ENCODE measurements at places on chromosomes 3 and 15.

DNA sequence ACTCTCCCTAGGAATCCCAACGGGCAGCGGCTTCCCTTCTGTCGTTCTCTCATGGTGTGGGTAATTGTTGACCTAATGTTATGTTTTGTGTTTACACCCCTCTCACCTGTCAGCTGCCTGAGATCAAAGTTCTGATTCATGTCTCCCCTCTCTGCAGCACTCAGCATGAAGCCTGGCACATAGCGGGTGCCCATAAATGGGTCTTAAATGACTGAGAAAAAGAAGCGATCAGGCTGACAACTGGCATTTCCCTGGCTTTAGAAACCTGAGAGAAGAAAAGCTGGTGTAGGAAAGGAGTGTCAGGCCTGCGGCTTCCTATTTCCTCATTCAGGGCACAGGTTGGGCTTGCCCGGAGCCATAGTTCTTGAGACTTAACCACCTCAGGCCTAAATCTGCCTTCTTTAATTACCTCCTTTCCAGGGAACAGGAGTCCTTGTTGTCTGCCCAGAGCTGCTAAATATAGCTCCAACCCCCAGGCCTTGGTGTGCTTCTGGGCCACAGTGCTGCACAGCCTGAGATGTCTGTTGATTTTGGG, 31.8 kb downstream of the LPP start:
- no peak for DNase-seq

DNA sequence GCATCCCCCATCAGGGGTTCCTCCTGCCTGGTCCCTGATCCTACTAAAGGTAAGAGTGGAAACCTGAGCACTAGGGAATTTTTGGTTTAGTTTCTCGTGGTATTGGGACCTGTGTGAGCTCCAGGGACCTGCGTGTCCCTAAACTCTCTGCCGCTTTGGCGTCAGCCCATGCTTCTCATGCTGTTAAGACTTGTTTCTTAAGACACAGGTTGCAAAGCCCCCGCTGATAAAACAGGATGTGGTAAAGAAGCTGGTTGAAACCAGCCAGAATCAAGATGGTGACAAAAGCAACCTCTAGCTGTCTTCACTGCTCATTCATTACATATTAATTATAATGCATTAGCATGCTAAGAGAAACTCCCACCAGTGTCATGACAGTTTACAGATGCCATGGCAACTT, 64.6 kb downstream of the LYZL4 start:
- no peak for DNase-seq

- peak; percentile 10 for DNase-seq
Measured at GRCh38 chr15:80275961-80276360, 23.9 kb upstream of the CTXND1 start.

DNA sequence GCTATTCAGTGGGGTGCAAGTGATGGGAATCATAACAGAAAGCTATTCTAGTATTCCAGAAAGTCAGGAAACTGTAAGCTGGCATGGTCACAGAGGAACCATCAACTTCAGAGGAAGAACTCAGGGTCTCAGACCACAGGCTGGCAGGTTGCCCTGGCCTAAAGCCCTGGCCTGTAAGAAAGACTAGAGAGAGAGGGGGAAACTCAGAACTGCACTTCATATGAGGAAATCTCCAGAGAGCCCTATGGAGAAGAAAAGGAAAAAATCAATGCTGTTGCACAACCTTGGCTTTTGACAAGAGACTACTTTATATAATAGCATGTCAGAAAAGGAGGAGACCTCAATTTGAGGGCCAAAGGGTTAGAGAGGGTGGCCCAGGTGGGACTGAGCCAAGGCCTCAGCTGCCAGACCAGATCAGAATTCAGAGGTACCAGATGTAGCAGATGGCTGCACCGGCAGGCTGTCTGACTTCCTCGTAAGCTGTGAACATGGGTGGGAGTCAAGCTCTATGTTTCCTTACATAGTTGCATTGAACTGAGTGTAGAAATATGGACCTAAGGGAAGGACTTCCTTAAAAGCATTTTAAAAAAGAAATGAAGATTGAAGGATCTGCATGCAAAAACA, 333.8 kb downstream of the PDCD6IP start:
- no peak for DNase-seq

DNA sequence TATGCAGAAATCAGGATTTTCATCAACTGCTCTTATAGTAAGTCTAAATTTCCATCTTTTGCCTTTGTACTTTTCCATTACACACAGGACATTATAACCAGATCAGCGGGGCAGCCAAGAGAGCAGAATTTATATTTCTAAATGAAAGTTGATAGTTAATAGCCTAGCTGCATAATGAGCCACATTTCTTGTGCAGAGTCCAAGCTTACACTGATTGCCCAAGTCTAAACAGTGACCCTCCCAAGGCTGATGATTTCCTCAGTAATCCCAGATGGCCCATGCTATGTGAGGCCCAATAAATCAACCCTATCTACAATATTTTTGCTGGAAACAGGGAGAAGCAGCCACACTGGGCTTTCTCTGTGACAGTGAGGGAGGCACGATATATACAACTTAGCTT, 475.8 kb upstream of the KCNMB2 start:
- no peak for DNase-seq

GRCh38 chr3:122355612-122356011, 27.4 kb downstream of the MIX23 start:
- DNase-seq: no peak

DNA sequence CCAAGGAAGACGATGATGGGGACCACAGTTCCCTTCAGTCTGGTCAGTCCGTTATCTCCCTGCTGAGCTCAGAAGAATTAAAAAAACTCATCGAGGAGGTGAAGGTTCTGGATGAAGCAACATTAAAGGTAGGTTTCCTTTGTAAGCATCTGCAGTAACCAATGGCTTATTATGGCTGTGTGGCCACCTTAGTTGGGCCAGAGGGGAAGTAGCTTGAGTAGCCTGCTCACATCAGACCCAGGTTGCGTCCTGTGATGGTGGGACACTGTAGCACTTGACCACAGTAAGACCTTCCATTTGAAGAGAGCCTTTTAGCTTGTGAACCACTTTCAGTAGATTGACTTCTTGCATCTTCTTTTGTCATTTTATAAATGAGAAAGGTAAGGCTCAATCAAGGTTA, 22.6 kb downstream of the STARD5 start:
- no peak for DNase-seq

- no peak for DNase-seq
Measured at GRCh38 chr15:64464276-64465005, 4.1 kb downstream of the ZNF609 start.

DNA sequence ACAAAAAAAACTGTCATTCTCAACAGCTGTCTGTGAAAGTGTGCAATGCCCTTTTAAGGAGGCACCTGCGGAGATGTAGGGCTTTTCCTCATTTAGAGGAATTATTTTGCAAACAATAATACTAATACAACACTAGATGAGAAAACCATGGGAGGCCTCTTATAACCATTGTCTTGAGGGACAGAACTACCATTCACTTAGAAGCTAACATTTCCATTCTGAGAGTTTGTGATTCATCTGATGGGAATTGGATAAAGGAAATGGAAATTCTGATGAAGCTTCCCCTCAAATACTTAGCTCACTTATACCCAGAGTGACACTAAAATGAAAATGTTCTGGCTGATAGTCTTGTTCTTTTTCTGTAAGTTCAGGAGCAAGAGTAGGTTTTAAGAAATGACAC, 147.7 kb downstream of the CADPS start:
- no peak for DNase-seq

DNA sequence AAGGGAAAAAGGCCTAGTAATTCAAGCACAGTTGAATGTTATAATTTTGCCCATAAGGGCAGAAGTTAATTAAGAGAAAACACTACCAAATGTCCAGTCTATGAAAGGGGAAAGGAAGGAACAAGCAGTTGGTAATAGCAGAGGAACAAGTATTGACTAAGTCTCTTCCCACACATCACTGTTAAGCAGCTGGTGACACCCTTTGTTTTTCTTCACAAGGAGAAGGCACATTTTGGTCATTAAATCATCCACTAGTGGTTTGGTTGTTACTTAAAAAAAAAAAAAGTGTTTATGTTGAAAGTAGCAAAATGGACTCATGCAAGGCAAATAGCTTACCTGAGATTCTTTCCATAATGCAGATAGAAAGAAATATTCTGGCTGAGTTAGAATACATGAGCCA, 321.4 kb upstream of the NECTIN3 start:
- DNase-seq: no peak

GRCh38 chr3:159239059-159239458, 437.2 kb downstream of the MFSD1 start:
- no peak for DNase-seq

GRCh38 chr15:50003786-50004334, 115.2 kb downstream of the ATP8B4 start:
- peak; percentile 33 for DNase-seq

DNA sequence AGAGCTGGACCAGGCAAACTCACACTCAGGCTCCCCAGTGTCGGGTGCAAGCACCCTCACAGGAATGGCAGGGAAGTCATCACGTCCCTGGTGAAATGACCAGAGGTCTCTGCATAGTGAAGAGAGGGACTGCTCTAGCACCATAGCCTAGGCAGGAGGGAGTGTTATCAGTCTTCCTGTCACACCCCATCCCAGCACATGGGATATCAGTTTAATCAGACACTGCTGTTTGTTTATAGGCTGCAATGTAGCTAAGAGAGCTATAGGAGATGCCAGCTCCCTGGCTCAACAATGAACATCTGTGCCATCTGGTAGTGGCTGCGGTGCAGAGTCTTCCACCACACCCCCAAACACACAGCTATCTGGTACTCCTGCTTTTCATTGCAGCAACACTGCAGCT, 776.6 kb downstream of the ZNF385D start:
- no peak for DNase-seq

DNA sequence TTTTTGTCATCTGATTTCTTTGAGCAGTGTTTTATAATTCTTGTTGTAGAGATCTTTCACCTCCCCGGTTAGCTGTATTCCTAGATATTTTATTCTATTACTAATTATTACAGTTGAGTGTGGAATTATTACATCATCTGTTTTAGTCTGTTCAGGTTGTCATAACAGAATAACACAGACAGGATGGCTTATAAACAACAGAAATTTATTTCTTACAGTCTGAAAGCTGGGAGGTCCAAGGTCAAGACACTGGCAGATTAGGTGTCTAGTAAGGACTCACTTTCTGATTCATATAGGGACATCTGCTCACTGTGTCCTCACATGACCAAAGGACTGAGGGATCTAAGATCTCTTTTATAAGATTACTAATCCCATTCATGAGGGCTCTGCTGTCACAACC, 121.3 kb upstream of the THBS1 start:
- no peak for DNase-seq

- peak; percentile 45 for DNase-seq
Measured at GRCh38 chr15:48385031-48385830, 54.0 kb downstream of the DUT start.

- DNase-seq: no peak
Measured at GRCh38 chr3:55704521-55704920, 217.4 kb upstream of the WNT5A start.

DNA sequence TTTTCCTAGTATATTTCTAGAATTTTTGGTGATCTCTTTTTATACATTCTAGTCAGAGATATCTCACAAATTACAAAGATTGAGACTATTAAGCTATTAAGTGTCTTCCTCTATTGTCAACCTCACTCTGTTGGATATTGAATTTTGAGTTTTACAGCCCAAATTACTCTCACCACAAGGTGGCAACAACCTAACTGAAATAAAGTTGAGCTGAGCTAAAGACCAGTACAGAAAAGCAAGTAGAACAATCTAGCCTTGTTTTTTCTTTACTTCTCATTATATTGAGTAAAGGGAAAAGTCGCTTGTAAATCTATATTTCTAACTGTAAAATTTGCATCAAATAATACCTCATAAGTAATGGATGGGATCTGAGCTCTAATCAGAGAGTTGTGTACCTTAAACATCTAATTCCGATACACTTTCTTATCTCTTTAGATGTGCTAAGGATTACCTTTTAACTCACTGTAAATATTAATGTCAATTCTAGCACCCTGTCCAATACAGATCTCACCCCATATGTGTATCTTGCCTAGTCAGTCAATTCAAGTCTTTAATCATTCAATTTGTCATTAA, 13.6 kb upstream of the COMMD2 start:
- no peak for DNase-seq

- no peak for DNase-seq
Measured at GRCh38 chr3:194686414-194686815, 732 bp downstream of the FAM43A start.

DNA sequence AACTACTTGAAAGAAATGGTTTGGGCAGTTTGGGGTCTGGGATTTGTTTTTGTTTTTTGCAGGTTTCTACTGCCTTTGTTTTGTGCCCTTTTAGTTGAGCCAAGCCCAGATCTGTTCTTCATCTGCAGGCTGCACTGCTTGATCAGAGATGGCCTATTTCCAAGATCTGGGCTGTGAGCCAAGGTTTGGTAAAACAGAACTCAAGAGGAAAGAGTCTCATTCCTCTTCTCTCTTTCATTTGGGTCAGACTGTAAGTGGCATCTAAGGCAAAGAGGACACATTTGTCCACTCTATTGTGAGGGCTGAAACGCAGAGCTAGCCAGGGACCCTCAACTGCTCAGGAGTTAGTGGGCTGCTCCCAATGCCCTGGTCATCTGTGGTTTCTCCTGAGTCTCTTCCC, 104.4 kb upstream of the UBE3A start:
- DNase-seq: no peak

- no peak for DNase-seq
Measured at GRCh38 chr15:100201376-100202280, 140.1 kb downstream of the ADAMTS17 start.

GRCh38 chr15:81507831-81508230, 133.8 kb upstream of the TMC3 start:
- no peak for DNase-seq

GRCh38 chr3:141181819-141182218, 49.8 kb upstream of the PXYLP1 start:
- no peak for DNase-seq

DNA sequence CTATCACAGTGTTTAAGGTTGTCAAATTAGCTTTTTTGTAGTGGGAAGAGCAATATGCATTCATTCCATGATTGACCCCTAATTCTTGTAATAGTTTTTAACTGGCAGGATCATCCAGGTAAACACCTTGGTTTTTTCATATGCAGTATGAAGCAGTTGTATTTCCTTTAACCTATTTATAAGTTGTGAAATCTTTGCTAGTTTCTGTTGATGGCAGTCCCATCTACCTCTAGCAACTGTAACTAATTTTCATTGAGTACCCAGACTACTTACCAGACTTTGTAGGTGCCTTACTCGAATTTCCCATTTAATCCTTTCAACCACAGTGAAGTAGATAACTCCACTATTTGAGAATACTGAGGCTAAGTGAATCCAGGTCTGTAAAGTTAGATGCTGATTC, 6.1 kb downstream of the FXR1 start:
- DNase-seq: no peak

DNA sequence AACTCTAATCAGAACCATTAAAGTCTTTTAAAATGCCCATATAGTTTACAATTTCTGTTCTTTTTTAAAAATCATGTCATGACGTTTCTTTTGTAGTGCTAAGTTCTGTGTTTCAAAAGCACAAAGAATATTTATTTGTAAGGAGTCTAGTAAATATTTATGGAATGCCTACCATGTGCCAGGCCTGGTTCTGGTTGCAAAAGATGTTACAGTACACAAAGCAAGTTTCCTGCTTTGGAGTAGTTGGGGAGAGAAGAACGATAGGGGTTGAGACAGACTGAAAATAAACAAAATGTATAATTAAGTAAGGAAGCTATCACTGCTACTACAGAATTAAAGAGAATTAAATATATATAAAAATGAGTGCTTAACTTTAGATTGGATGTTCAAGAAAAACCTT, 86.8 kb upstream of the CMSS1 start:
- DNase-seq: no peak

- DNase-seq: no peak
Measured at GRCh38 chr15:31317017-31317416, 9.6 kb upstream of the KLF13 start.

GRCh38 chr3:24679429-24679828, 184.8 kb upstream of the THRB start:
- DNase-seq: no peak

Measured in epithelial cell of prostate (primary cell).